Neural progenitor cell (in vitro differentiated cells): ENCODE measurements at places on chromosomes 4 and X. TPM values are rescaled to one million over a fixed set of nuclear protein-coding genes. Genes with fewer than 3 reads are reported as not detected.

DNA sequence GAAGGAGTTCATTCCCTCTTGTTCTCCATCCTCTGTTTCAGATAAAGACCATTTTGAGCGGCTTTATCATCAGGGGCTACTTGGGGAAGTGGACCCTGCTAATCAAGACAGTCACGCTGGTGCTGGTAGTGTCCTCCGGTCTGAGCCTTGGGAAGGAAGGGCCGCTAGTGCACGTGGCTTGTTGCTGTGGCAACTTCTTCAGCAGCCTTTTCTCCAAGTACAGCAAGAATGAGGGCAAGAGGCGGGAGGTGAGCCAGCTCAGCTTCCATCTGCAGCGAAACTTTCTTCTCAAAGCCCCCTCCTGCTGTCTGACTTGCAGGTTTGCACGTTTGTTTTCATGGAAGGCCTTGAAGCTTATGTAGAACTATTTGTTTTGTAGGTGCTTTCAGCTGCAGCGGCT lies 49.5 kb downstream of the CLCN4 start:
- DNase-seq, result peak; percentile 17

- DNase-seq, result no peak
Observed at GRCh38 chrX:45668686-45669443, 468.2 kb upstream of the DIPK2B start.

GRCh38 chr4:137946453-137947174 lies 295.5 kb downstream of the SLC7A11 start:
- no peak for DNase-seq

The SCML2 gene
- total RNA-seq, result 27.8 and 36.8 TPM in 2 replicates

The GYPA gene
- not detected in 2 replicates for total RNA-seq

DNA sequence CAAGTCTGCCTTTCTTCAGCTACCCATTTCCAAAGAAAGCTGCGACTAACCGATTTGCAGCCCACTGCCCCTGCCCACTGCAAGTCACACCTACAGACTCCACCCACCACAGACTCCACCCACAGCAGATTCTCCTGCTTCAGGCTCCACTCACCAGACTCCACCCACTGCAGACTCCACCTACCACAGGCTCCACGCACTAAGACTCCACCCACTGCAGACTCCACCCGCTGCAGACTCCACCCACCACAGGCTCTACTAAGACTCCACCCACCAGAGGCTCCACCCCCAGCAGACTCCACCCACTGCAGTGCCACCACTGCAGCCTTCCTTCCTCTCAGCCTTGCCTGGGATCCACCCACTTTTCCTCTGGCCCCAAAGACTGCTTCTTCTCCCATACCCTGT lies 41.3 kb downstream of the ABLIM2 start:
- peak; percentile 45 for DNase-seq

- DNase-seq, result no peak
Observed at GRCh38 chr4:147289181-147289580, 191.7 kb upstream of the EDNRA start.

The MAML3 gene
- total RNA-seq, result 13.5 and 14.4 TPM in 2 replicates

- no peak for DNase-seq
Observed at GRCh38 chrX:7242613-7243012, 94.7 kb upstream of the PUDP start.

The DOK7 gene
- total RNA-seq, result 0.22 TPM in 1 of 2 replicates, not detected in the other

- DNase-seq, result no peak
Observed at GRCh38 chr4:158544141-158544540, 22.5 kb downstream of the RXFP1 start.

DNA sequence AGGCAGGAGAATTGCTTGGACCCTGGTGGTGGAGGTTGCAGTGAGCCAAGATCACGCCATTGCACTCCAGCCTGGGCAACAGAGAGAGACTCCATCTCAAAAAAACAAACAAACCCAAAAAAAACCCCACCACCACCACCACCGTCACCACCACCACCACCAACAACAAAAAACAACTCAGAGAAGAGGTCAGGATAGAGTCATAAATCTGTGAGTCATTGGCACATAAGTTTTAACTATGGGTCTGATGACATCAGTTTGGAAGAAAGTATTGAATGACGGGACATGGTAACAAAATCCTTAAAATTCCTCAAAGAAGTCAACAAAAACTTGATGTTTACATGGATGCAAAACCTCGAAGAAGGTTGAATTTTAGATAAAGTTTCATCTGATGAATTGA lies 288.0 kb upstream of the SFRP2 start:
- no peak for DNase-seq

GRCh38 chr4:121648516-121648915 lies 48.3 kb downstream of the ANXA5 start:
- DNase-seq, result no peak

GRCh38 chrX:46695491-46695890 lies 63.4 kb downstream of the SLC9A7 start:
- no peak for DNase-seq

DNA sequence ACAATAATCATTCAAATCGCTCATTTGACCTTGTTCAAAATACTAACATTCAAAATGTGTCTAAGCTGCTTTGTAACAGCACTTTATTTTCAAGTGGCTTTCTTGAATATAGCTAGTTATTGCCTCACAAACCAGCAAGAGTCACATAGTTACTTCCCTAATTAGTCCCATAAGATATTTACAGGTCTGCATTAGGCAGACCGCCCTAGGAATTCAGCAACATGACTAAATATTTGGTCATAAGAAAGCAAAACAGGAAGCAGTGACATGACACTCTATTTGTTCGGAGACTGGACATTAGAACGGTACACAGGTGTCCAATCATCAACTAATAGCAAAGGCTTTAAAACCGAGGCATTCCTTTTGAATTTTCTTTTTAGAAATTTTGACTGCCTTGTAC lies 262.0 kb downstream of the COL25A1 start:
- DNase-seq, result no peak

DNA sequence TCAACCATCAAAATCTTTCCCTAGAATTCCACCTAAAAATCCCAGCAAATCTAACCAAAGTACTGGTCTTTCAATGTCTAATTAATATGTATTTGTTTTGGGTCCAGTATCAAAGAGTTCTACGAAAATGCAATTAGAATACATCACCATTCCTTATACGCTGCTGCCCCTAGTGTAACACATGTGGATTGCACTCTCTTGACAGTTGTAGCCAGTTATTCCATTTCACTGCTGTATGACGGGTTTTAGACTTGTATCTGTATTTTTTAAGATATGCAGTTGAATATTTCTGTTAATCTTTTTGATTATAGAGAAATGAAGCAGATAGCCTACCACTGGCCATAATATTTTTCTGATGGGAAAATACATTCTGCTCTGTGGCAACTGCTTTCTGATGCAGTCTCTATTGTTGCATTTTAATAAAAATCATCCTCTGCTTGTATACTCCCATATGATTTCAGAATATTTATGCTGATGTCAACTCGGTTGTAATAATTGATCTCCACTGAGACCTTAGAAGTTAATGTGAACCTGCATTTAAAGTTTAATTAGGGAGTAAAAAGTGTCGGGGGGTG lies 17.1 kb upstream of the PAGE2B start:
- peak; percentile 26 for DNase-seq

The RGN gene
- total RNA-seq, result 0.62 and 0.92 TPM in 2 replicates

- DNase-seq, result peak; percentile 98
Observed at GRCh38 chr4:145180298-145181090, at the start of gene OTUD4. Gene OTUD4 (minus strand): TSS chr4:145180589. CDS start chr4:145179973, 616 bp downstream.

GRCh38 chrX:136227948-136228838 lies 23.0 kb downstream of the MAP7D3 start:
- DNase-seq, result no peak
